ENCODE measurements at places on chromosomes 3 and 15.

GRCh38 chr3:63479661-63480035, 172.8 kb upstream of the SNTN start:
- no peak for DNase-seq

GRCh38 chr15:84696757-84697156, 19.2 kb downstream of the SEC11A start:
- no peak for DNase-seq

DNA sequence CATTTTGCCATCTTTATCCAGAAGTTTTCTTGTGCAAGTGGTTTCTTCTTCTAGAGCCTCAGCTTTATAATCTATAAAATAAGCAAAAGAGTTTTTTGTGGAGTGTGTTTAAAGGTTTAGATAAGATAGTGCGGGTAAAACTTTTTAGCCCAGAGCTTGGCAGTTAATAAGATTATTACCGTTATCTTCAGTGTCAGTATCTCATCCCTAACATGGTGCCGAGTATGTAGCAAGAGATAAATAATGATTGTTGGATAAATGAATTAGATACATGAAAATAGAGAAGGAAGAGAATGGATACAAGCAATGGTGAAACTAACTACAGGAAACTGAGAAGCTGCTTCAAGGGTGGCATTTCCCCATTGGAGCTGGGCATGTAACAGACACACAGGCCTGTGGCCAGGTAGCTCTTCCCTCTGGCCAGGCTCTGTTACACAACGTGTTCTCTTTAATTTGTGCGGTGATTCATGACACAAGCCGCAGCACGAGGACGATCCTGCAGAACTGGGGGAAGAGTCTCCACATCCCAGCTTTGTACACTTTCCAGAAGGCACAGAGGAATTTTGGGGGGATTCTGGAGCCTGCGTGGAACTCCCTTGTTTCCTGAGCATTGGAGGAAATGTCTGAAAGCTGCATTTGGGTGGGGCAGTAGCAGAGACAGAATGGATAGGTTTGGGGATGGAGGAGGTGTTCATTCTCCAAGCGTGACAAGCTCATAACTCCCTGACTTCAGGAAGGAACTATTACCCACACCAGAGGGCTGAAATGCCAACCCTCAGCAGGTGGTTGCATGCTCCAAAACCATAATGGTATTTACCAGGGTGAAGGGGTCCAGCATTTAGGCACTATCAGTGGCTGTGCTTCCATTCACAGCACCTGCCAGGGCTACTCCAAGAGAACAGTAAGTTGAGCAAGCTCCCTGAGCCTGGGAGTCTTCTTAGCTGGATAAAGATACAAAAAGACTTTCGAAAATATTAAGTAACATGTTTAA, 14.2 kb upstream of the ST6GAL1 start:
- DNase-seq = no peak

- no peak for DNase-seq
Observed at GRCh38 chr3:106491796-106492195, 623.0 kb upstream of the CBLB start.

GRCh38 chr15:38651328-38652038, 86.9 kb upstream of the RASGRP1 start:
- no peak for DNase-seq

DNA sequence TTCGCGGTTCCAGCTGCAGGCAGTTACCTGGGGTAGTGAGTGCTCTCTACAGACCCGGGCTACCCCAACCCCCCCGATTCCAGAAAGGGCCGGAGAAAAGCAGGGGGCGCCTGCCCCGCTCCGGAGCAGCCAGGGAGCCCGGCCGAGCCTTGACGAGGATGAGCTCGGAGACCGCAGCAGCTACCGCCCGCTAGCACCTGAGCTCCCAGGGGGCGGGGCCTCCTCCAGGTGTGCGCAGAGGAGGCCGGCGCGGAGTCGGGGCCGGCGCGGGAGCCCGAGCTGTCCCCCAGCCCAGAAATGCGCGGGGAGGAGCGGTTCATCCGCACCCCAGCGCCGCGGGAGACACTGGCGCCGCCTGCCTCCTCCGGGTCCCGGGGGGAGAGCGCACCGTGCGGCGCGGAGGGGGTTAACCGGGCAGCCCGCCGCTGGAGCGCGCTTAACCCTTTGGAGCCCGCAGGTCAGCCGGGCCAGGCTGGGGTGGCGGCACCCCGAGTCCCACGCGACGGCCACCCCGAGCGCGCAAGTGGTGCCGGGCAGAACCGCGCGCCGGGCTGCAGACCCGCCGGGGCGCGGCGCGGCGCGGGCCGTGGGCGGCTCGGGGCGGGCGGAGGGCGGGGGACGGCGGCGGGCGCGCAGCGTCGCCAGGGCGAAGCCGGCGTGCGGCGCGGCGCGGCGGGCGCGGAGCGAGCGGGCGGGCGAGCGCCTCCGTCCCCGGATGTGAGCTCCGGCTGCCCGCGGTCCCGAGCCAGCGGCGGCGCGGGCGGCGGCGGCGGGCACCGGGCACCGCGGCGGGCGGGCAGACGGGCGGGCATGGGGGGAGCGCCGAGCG, at the start of gene CACNA1D:
Gene CACNA1D, plus strand, starts transcription at position 649 of the 829 bp plus-strand sequence. CDS start 556 bp downstream, outside the sequence.
- DNase-seq = no peak

- no peak for DNase-seq
Observed at GRCh38 chr3:120324190-120324589, 25.0 kb downstream of the LRRC58 start.

DNA sequence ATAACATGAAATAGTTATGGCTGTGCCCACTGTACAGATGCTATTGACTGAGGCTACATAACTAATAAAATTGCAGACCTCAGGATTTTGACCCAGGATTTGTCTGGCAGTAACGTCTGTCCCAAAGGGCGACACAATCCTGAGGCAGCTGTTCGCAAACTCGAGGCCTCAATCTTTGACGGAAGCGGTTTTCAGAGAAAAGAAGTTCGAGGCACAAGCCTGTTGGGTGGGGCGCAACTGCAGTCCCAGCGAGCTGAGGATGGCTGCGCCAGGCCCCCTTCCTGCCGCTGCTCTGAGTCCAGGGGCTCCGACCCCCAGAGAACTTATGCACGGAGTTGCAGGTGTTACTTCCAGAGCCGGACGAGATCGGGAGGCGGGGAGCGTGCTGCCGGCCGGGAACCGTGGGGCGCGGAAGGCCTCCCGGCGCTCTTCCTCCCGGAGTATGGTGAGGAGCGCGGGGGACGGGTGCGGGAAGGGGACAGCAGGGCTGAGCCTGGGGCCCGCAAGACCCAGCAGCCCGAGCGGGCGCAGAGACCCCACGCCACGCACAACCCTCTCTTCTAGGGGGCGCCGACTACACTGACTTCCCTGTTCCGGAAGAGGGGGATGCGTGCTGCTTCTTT, at the start of gene PARP15:
Gene PARP15, plus strand, starts transcription at position 242 of the 623 bp plus-strand sequence. Its CDS starts 18 bp downstream, at position 260.
- DNase-seq = no peak

DNA sequence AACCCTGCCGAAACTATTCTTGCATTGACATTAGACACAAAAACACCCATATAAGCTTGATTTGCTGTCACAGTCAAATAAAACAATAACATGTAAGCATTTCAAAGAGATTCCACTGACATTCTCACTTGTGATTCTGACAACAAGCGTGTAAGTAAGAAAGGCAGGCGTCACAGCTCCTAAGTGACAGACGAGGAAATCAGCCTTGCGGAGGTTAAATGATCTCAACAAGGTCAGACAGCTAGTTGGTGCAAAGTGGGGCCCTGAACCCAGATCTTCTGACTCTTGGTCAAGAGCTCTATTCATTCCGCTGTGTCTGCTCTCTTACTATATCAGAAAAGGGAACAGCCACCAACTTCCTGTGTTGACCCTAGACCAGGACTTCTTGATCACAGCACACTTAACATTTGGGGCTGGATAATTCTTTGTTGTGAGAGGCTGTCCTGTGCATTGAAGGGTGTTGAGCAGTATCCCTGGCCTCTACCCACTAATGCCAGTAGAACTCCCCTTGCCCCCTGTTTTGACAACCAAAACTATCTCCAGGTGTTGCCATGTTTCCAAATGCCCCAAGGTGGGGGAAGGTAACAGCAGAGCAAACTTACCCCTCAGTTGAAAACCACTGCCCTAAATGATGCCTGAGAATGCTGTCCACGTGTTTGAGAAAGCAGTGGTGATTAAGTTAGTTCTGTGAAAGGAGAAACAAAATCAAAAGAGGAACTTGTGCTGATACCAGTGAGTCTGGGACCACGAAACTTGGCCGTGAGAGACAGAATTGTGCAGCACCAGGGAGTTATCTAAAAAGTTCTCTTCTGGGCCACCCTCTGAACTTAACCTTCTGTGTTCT, 86.1 kb downstream of the LIPC start:
- no peak for DNase-seq

- DNase-seq = no peak
Observed at GRCh38 chr3:127141921-127142730, 50.8 kb upstream of the PRR23E start.

- no peak for DNase-seq
Observed at GRCh38 chr3:186095561-186096081, 13.3 kb downstream of the ETV5 start.

DNA sequence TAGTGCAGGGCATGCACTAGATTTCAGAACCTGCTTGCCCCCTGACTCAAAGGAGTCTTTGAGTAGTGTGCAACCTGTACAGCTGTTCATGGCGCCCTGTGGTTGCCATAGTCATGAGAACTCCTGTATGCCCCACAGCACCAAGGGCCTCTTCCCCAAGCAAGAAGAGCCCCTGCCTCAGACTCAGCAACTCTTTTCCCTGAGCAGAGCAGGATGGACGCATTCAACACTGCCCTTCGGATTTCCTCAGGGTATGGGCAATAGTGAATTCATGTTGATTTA, 89.7 kb upstream of the KLF13 start:
- DNase-seq = no peak
